ENCODE measurements at places on chromosomes 3 and 15.

DNA sequence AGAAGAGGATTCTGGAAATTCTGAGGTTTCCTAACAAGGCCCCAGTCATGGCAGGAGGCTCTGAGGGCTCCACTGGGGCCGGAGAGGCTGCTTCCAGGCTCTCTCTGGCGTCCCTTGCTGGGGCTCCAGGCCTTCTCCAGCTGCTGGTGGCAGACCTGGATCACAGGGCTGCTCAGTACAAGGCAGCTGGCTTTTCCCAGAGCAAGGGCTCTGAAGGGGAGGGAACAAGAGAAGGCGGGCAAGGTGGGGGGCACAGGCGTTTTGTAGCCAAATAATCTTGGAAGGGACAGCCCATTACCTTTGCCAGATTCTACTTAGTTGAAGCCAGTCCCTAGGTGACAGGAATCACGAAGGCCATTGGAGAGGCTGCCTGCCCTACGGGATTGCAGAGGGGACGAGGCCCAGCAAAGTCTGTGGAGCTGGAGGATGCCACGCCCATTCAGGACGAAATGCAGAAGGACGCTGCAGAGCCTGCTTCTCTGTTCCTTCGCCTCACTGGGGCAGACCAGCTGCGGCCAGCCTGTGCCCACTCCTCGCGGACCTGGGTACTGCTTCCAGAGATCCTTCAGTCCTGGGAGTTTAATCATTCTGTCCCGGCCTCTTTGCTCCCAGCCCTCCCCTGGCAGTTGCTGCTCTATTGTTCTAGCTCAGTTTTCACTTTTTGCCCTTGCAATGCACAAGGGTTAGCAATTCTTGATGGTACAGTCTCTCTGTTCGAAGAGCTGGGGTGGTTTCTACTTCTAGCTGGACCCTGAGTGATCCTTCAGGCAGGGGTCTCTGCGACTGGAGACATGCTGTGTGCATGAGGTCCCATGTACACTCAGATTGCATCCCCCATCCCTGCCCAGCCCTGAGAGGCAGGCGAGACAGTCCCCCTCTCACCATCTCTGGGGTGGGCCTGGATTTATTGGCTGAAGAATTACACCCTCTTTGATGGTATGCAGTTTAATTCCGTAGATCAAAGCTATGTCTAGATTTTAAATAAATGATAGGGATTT lies 149.3 kb upstream of the MEF2A start:
- DNase-seq: no peak

GRCh38 chr3:133899311-133899710 lies 3.6 kb upstream of the RAB6B start:
- no peak for DNase-seq

DNA sequence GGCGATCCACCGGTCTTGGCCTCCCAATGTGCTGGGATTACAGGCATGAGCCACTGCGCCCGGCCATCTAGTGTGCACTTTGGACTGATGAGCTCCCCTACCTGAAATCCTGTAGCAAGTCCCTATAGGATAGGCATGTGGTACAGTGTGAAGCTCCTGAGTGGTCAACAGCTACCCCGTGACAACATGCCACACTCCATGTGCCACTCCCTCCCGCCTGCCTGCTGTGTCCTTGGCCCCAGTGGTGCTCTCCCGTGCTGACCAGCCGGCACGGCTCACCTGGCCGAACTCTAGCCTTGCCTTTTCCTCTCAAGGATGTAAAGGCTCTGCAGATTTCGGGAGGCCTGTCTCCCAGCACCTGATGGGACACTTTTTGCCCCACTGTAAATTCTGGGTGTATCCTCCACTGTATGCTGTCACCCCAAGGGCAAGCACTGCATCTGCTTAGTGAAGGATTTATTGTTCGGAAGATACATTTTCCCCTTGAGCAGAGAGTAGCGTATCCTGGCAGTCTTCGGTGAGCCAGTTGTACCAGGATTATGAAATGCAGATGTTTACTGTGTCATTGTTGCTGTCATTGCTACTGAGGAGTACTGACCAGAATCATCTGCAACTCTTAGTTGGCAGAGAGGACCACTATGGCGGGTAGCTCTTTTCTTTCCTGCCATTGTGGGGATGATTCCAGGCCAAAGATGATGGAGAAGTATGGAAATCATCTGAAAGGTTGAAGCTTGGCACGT lies 64.7 kb downstream of the IGF1R start:
- DNase-seq: no peak

- no peak for DNase-seq
These were observed 1.5 kb downstream of the ZNF639 start for GRCh38 chr3:179324270-179324754.

GRCh38 chr3:152874896-152875749 lies 40.2 kb downstream of the P2RY1 start:
- no peak for DNase-seq

DNA sequence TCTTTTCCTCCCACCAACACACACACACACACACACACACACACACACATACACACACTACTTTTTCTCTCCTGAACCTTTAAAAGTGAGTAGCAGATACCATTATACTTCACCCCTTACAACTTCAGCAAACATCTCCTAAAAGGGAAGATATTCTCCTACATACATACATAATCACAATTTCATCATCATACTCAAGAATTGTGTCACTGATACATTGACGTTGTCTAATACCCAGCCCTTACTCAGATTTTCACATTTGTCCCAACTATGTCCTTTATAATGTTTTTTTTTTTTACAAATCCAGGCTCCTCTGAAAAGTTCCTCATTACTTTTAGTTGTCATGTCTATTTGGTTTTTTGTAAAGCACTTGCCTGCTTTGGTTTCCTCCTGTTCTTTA lies 18.5 kb downstream of the ABHD6 start:
- DNase-seq: no peak

- no peak for DNase-seq
These were observed 27.1 kb upstream of the C3orf49 start for GRCh38 chr3:63791974-63792373.

DNA sequence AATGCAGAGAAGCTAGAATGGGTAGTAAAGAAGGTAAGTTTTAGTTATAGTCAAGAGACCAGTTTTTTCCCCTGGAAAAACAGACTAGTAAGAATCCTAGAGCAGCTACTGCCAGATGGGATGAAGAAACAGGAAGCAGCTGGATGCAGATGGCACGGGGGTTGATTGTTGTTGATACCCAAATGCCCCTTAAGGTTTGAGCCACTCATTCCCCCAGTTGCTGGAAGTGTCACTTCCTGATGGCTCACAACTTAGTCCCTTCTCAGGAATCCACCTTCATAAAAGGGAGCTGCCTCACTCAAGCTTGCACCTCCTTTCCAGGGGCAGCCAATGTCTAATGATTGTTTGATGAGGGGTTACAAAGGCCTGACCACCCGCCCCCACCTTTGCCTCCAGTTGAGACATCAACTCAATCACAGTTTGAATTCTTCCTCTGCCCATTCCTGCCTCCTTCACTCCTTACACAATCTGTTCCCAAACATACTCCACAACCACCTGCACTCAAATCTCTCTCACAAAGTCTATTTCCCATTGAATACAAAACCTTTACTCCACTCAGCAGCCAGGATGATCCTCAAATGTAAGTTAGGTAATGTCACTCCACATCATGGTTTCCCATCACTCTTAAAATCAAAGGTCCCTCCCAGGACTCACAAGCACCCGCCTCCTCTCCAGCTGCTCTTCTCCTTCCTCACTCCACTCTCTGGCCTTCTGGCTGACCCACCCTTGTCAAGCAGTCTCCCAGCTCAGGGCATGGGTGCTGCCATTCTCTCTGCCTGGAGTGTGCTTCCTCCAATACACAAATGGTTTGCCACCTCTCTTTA lies 450.1 kb upstream of the THBS1 start:
- DNase-seq: no peak

DNA sequence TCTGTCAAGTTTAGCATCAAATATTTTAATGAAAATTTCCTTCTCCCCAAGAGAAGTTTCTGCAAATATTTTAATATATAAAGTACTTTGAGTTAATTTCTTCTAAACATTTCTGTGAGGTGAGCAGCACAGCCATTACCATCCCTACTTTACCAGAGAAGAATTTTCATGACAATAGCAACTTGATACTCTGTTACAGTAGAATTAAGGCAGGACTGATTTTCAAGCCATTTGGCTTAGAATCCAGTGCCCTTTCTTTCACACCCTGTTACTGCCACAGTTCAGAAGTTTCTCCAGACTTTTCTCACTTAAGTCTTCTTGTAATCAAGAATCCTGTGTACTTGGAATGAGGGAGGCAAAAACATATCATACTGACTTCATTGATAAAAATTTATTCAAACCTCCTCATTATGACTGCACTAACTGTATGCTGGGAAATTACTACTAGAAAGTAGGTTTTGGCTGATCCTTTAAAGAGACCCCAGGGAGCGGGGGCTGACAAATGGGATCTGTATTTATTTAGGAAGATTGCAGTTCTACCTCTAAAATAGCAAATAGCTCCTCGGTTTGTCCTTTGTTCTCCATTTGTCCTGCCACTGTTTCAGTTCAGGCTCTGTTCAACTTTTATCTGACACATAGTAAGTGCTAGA lies 557.0 kb upstream of the SGO1 start:
- no peak for DNase-seq

GRCh38 chr3:102085431-102086176 lies 236.3 kb downstream of the NFKBIZ start:
- no peak for DNase-seq

GRCh38 chr15:34241376-34242330 lies 16.8 kb downstream of the EMC4 start:
- DNase-seq: peak; percentile 29

GRCh38 chr3:61444782-61445181 lies 116.6 kb upstream of the PTPRG start:
- DNase-seq: no peak

DNA sequence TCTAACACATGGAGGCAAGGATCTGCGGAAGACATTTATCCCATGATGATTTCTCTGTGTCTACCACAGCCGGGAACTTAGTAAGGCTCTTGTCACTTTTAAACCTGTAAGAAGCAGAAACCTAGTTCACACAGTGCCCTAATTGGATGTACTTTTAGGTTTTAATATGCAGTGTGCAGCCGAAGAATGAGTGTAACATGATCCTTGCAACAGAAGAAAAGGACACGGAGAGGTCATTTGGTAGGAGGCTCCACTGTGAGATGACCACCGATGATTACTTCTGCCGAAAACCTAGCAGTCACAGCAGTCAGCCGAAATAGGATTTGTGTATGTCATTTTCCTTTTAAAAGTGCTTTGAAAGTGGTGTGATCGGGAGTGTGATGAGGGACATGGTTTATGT lies 6.8 kb downstream of the CACNA1D start:
- DNase-seq: no peak

DNA sequence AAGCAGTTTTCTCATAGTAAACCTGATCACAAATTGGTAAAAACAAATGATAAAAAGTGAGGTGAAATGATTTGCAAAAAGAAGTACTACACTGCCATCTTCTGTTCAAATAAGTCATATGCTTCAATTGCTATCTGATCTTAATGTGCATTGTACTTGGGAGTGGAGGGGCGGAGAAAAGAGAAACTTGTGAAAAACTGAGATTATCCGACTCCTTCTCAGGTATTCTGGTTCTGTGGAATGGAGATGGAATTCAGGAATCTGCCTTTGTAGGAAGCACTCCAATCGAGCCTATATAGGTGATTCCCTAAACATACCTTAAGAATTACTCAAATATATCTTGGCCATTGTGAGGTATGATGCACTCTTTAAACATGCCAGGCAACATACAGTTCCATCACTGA lies 180.6 kb downstream of the CHL1 start:
- DNase-seq: no peak

- peak; percentile 70 for DNase-seq
These were observed at the start of gene CPEB1 for GRCh38 chr15:82647045-82647834. Gene CPEB1, minus strand, starts transcription at chr15:82647363. Its CDS starts 18,904 bp downstream, at chr15:82628459.

DNA sequence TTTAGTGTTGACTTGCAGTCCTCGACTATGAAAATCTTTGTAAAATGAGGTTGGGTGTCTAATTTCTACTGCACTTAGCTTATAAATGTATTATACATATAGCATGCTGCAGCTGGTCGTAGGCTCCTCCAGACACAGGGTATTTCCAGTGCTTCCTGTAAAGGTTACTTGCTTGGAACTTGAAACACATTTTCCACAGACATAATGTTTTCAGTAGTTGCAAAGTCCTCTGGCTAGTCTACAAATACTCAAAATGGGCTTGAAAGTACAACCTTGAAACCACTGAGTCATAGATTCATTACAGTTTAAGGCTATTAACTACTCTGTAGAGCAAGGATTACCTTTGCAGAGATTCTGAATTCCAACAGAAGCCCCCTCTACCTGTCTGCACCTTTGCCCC lies 464.1 kb downstream of the RAP2B start:
- no peak for DNase-seq

DNA sequence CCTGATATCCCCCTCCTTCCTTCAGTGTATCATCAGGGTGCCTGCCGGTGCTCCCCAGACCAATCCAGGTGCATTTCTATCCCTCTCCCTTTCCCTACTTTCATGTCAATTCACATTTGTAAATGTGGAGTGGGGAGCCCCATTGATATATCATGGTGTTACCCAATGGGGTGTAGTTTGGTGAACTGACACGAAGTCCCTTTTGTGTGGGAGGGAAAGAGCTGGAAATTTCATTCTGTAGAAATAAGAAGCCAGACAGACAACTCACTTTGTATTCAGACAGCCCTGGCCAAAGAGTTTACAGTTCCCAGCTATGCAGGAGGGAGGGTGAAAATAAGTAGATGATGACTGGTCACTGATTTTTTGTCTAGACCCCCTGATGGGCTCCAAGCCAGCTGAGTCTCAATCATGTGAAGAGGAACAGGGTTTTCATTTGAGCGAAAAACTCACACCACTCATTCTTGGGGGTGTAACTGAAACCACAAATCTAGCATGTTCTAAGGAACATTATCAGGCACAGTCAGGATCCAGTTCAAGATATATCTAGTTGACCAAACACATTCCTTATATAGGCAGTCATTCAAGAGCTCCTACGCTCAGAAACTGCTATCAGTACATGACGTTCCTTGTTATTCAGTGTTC lies 58.9 kb downstream of the LMCD1 start:
- DNase-seq: no peak

- DNase-seq: no peak
These were observed 65.5 kb downstream of the CORO2B start for GRCh38 chr15:68644083-68644904.

DNA sequence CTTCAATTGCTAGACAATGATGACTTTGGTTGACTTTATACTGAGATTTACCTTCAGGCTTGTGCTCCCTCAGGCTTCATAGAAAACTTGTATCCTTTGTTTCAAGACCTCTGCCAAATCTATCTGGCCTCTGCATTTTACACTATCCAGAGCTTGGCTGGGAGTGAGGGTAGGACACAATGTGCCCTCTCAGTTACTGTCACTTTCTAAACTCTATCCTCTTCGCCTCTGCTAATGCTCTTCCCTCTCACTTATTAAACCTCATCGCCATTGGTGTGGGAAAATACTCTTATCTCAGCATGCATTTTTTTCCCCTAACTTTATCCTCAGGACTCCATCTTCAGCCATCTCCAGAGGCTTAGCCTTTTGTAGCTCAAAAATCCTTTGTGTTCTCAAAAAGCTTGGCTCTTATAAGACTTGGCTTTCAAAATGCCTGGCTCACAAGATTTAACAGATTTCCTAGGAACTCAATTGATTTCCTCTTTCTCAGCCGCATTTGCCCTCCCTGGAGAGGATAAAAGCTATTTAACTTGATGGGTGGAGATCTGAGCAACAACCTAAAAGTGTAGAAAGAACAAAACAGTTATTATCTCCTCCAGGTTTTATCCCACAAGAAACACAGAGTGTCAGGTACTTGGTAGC lies 28.3 kb downstream of the SUCNR1 start:
- no peak for DNase-seq
